ENCODE measurements at places on chromosomes 11 and 22.

DNA sequence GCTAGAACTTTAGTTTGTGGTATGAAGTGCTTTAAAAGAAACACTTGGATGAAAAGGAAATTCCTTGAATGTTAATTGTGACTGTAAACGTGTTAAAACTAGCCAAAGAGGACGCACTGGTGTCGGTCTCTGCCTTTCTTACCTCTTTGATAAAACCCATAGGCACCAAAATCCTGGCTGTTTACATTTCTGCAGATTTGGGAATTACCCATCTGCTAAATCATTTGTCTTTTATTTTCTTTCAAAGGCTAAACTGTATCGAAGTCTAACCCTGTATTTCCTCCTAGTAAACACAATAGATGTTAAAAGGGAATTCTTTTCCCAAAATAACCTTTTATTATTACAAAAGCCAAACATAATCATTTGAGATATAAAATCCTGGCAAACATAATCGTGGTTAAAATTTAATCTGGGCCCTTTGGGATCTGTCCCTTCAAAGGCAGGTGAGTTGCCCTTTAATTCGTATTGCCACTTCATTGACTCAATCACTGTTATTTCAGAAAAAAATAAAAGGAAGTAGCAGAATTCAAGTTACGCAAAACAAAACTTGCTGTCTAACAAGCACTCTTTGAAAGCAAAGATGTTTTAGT is 2.4 kb downstream of the RASSF10 start:
- no peak for DNase-seq

- no peak for DNase-seq
These were observed 59.9 kb downstream of the APIP start for GRCh38 chr11:34856251-34856650.

GRCh38 chr11:70343636-70344035 is 54.7 kb upstream of the CTTN start:
- no peak for DNase-seq

DNA sequence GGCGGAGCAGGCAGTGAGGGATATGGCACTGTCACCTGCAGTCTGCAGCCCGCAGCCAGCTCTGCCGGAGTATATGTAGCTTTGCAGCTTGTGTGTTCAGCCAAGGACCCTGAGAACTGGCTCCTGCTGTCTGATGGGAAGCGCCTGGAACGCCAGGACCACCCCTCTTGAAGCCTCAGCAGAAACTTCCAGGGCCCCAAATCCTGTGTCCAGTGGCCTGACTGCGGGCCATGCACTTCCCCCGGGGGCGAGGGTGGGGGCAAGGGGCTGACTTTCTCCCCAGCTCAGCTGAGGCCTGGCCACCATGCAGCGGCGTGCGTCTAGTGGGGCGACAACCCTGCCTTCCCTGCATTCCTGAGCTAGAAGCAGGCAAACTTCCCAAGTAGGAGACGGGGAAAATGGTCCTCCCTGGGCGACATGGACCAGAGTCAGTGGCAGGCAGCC is 32.3 kb downstream of the PISD start:
- DNase-seq: no peak

DNA sequence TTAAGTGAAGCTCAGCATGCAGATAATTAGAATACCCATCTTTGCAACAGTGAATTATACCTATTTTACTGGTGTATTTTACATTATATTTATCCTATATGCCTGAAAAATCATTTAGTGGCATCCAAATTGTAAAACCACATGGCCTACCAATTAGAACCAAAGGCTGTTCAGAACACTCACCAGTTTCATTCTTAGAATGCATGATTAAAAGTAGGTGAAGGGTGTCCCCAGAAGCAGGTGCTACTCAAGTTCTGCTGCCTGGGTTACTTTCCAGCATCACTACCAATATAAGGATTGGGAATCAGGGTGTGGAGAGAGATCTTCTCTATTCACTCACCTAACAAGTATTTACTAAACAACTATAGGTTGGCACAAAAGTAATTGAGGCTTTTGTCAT is 103.3 kb downstream of the SGSM3 start:
- no peak for DNase-seq

- DNase-seq: peak; percentile 92
These were observed 74.0 kb downstream of the ADAMTS15 start for GRCh38 chr11:130522284-130522961.

All from H9 (cell line).